AG08395 (cell line): ENCODE measurements at places on chromosomes 16 and 17.

DNA sequence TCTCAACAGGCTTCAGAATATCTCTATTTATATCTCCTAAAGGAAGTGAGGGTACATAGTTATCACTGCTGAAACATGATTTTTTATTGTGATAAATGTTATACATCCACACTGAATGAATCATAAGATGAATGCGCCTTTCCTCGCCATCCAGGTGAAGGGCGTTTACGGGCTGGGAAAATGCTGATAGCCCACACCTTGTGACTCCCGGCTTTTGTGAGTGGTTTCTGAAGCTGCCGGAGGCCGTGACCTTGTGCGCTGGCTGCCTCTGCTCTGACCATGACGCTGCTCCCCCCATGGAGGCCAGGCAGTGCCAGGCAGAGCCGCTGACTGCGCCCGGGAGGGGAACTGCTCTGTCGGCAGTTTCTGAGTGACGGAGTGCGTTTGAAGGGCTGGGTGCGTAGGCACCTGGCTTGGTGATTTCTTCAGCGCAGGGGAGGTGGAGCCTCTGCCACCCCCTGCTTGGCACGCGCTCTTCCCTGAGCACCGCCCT is 97.2 kb downstream of the RAP1GAP2 start:
- no peak for DNase-seq

- DNase-seq = no peak
Observed at GRCh38 chr17:21200590-21201297, 13.2 kb downstream of the TMEM11 start.

GRCh38 chr17:50200457-50201275 is 765 bp downstream of the COL1A1 start:
- peak; percentile 49 for DNase-seq

DNA sequence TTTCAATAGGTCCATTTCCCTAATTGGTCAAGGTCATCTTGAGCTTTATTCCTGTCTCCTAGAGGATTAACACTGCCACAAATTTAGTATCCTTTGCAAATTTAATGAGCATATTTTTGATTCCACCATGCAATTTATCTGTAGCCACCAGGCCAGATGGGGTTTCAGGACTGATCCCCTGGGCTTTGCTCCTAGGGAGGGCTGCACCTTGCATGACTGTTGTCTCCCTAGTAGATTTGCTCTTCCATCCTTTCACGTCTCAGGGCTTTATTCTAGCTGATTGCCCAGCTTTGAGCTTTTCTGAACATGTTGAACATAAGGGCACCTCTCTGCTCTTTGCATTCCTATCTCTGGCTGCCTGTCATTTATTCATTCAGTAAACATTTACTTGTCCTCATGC is 7.7 kb upstream of the KCNH6 start:
- DNase-seq = no peak

DNA sequence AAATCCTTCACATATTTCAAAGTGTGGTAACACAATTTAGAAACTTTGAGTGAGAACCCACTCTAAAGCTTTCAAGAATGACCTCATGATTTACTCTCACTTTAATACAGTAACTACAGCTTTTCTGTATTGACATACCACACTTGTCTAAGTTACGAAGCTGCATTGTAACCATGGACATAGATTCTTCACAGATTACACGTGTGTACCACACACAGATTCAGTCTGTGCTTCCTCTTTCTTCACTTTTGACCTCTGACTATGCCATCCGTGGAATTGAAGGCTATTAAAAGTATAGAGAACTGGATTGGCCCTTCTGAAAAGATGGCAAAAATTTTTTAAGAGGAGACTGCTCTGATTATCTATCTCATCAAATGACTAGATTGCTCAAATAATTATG is 172.7 kb downstream of the TANC2 start:
- DNase-seq = no peak

- no peak for DNase-seq
Observed at GRCh38 chr16:78211946-78212345, 112.5 kb downstream of the WWOX start.

DNA sequence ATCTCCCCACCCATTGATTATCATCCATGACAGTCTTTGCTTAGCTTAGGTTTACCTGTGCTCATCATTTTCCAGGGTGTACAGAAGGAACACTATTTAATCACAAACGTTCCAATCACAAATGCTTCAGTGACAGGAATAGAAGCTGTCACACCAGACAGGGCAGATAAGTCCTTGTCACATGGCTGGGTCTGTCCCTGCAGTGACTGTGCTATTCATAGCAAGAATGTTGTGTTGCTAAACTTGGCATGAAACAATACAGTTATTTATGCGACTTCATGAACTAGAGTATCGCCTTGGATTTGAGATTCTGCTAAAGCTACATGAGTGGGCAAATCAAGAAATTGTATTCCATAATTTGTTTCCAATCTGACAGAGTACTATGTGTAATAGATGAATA is 108.4 kb downstream of the CDH13 start:
- no peak for DNase-seq

DNA sequence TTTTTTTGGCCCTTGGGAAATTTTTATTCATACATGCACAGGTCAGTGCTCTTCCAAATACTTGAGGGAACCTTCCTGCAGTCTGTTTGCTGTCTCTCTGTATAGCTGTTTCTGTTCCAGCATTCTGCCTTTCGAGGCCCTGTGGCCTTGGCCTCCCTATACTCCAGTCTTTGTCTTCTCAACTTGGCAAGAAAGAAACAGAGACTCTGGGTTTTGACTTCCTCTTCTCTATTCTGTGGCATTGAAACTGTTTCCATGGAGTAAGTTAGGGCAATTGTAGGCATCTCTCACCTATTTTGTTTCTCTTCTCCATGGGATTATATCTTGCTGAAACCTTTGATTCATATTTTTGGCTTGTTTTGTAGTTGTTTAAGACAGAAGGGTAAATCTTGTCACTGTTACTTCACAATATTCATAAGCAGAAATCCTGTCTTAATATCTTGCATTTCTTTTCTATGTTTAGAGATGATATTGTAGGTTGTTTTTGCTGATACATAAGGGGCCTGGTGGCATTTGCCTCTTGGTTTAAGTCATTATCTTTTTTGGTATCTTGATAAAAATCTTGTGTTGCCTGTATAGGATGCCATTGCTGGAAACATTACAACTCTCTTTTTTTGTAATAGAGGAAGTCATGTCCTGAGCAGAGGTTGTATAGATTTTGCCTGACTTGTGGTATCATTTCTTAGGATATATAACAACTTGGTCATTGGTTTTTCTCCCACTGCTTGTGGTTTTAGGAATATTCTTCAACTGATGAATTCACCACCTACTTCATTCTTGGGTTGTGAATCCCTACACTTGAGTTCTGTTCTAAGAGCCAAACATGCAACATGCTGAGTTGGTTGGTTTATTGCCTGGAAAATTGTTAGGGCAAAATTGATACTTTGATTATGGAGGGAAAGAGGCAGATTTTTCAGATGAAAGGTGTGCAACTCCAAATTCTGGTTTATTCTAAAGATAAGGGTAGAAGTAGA is 168.6 kb downstream of the FTO start:
- DNase-seq = peak; percentile 83

DNA sequence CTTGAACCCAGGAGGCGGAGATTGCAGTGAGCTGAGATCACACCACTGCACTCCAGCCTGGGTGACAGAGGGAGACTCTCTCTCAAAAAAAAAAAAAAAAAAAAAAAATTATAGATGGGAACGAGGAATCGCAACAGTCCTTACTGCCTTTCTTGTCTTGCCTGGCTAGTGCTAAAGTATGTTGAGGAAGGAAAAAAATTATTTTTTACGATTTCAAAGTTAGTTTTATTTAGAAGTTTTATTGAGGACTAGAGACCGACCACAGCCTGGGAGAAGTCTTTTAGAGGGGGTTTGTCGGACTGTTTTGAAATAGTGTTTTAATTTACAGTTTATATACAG is 15.8 kb upstream of the DNAH17 start:
- DNase-seq = no peak

GRCh38 chr16:8630255-8630953 is 8.9 kb downstream of the METTL22 start:
- no peak for DNase-seq

DNA sequence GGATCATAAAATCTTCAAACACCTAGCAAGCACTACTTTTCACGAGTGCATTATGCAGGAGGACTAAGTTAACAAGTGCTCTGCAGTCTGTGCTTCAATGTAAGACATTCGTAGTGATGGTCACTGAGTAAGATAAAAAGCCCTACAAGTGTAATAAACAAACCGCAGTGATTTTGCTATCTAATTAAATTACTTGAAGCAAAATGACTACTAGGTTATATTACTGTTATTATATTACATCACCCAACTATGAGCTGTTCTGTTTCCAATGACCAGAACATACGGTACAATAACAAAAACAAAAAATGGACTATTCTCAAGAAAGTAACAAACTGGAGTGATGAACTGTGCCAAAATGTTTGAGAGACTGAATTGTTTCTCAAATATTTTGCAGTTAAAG is 11.2 kb downstream of the KLHL10 start:
- DNase-seq = no peak

DNA sequence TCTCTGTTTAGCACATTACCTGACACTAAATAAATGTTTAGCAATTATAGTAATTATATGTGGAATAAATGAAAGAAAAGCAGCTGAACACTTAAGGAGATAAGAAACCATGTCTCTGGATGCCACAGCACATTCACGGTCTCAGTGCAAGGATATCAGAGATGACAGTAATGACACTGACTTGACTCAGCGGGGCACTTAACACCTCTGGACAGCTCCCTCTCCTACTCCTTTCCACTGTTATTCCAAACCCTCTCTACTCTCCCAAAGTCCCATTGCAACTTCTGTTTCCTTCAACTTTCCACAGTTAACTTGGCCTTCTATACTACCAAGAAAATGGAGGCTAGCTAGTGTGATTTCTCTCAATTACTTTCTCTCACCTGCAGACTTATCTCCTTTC is 93.0 kb upstream of the CORO6 start:
- no peak for DNase-seq

- no peak for DNase-seq
Observed at GRCh38 chr17:72840019-72840418, 252.5 kb downstream of the SLC39A11 start.

- no peak for DNase-seq
Observed at GRCh38 chr16:47705266-47705665, 244.1 kb downstream of the PHKB start.

DNA sequence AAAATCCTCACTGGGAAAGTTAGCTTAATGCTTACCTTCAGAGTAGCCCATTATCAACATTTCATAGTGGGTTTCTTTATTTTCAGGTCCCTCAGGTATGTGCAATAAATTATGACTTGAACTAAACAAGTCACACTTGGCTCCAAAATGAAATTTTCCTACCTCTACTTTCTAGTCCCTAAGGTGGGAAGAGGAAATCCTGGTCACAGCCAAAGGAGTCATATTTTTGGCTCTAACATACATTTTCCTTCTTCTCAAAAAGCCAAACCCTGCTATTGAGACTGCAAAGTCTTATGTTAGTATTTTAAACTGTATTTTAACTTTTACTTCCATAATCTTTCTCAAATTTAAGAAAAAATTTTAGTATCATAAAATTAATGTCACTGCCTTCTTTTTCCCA is 128.9 kb downstream of the BRIP1 start:
- no peak for DNase-seq

GRCh38 chr17:46135126-46135812 is 58.0 kb downstream of the KANSL1 start:
- no peak for DNase-seq

GRCh38 chr17:47797797-47798196 is 23.8 kb downstream of the OSBPL7 start:
- no peak for DNase-seq

- no peak for DNase-seq
Observed at GRCh38 chr17:46764000-46764708, 54.3 kb downstream of the WNT3 start.

DNA sequence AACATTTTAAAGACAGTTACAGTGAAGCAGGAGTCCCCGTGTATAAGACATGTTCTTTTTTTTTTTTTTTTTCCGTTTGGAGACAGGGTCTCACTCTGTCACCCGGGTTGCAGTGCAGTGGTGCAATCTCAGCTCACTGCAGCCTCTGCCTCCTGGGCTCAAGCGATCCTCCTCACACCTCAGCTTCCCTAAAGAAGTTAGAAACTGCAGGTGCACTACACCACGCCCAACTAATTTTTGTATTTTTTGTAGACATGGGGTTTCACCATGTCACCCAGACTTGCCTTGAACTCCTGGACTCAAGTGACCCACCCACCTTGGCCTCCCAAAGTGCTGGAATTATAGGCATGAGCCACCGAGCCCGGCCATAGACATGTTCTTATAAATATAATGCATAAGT is 3.0 kb downstream of the EVI2B start:
- DNase-seq = no peak

- DNase-seq = no peak
Observed at GRCh38 chr17:80415626-80416137, 715 bp downstream of the ENDOV start.

- no peak for DNase-seq
Observed at GRCh38 chr16:55513616-55514015, 4.7 kb downstream of the LPCAT2 start.

DNA sequence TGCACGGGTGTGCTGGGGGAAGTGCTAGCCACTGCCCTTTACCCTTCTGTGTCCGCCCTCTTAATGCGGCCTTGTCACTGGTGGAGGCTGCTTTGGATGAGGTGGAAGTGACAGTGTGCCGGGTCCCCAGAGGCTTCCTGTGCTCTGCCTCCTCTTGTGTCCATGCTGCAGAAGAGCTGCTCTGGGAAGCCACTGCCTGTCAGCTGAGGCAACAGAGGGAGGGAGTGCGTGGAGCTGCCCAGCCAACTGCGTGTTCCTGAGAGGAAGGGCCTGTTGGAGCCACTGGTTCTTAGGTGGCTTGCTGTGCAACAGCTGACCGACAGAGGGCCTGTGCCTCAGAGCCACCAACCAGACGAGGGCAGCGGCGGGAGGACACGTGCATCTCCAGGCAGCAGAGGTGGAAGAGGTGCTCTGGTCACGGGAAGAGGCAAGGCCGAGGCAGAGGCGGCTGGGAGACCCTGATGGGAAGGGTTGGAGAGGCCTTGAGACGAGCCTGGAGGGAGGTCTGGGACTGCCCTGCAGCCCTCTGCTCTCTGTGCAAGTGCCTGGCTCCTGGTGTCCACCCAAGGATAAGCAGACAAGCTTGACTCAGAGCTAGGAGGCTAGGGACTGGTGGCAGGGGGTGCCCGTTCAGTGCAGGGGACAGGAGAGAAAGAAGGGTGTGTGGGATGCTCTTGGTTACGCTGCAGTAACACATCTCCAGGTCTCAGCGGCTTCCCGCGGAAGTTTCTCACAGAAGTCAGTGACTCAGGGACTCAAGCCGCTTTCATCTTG is 25.4 kb downstream of the B9D1 start:
- DNase-seq = no peak

- DNase-seq = no peak
Observed at GRCh38 chr17:44258811-44259351, 9.1 kb downstream of the SLC4A1 start.

- DNase-seq = no peak
Observed at GRCh38 chr17:41919165-41919817, 540 bp upstream of the ACLY start.

GRCh38 chr17:33512113-33512512 is 219.0 kb upstream of the ASIC2 start:
- no peak for DNase-seq
